Left kidney (tissue), 8 donors: ENCODE measurements at places on chromosomes 5 and 9. TPM values are rescaled to one million over a fixed set of nuclear protein-coding genes. Genes with fewer than 3 reads are reported as not detected.

GRCh38 chr9:37466037-37466709, 923 bp upstream of the ZBTB5 start:
- DNase-seq: peak; percentile 71

DNA sequence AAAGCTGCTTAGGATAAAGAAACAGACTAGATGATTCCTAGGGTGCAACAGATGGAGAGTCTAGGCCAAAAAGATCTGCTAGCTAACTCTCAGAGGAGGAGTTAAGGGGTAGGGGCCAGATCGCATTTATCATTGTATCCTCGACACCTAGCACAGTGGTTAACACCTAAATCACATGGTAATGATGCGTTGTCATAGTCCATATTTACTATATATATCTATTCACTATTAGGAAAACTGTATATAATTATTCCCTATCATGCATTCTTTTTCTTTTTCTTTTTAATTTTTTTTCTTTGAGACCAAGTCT, 92.8 kb upstream of the SLC44A1 start:
- DNase-seq: no peak

DNA sequence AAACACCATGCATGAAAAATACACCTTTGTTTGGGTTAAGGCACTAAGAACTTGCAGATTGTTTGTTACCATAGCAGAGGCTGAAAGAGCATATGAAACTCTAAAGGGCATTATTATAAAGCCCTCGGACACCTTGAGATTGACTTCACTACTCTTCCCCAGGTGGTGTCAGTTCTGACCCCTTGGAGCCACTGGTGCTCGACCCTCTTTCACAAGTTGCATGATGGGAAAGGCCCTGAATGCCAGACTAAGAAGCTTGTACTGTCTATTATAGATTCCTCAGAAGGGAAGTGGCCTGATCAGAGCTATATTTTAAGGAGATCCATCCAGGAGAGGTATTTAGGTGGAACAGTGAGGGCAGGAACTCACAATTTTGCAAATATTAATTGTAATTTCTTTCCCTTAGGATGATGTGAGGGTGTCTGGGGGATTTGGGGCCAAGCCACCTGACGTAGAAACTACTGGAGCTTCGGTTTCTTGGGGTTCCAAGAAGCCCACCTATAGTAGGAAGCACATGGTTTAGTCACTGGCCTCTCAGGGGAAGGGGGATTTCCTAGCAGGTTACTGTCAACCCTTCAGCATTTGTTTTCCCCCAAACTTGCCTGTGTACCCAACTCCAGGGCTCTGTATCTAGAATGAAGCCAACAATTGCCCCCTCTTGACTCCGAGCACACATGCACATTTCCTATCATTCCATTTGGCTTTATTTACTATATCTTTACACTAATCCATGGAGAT, 16.2 kb downstream of the FBXO10 start:
- no peak for DNase-seq

- DNase-seq: no peak
Observed at GRCh38 chr5:89343666-89344065, 460.7 kb upstream of the MEF2C start.

DNA sequence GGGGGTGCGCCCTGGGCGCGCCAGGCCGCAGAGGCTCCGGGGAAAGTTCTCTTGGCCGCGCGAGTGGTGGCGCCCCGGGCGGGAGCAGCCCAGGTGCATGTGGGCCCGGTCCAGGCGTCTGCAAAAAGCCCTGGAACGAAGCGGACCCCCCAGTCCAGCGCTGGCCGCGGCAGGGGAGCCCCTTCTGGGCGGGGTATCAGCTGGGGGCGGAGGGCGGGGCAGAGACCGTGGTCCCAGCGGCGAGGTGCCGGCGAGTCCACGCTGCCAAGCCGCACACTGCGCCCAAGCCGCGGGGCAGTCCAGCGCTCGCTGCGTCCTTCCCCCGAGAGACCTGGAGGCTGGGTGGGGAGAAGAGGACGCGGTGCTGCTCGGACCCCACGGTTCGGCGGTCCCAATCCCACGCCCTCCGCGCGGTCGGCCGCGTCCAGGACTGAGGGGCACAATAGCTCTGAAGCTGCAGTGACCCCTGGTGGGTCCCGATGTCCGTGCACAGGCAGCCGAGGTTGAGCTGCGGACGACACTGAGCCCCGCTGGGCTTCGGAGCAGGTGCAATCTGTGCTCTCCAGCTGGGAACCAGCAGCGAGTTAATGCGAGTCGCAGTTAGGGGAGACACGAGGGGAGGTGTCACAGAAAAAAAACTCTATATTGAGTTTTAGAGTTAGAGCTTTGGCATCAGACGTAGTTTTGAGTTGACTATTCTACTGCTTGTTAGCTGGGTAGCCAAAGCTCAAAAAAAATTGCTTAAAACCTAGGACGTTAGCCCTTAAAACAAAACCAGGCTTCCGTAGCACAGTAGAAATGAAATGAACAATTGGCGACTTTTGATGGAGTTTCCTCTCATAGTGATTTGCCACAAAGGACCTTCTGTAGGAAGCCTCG, 1.1 kb upstream of the EPB41L4A start:
- peak; percentile 89 for DNase-seq

Gene C5orf34
- 8.4 TPM for polyA plus RNA-seq

- DNase-seq: no peak
Observed at GRCh38 chr5:95060098-95060497, 224.8 kb downstream of the MCTP1 start.

DNA sequence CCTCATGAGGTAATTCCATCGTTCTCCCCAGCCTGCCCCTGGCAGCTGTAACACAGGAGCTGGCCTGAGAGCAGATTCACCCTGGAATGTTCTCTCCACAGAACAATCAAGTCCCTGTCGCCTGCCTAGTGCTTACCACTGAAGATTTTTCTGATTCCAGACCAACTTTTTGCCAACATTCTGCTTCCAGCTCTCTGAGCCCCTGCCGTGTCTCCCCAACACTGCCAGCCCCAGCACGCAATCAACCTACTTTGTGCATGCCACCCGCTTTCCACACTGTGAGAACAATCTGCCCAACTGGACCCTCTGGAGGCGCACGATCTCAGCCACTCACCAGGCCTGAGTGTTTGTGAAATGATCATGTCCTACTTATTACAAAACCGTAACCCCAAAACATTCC, 62.6 kb downstream of the PSMB7 start:
- no peak for DNase-seq

Gene PAIP1
- 157 TPM for polyA plus RNA-seq

DNA sequence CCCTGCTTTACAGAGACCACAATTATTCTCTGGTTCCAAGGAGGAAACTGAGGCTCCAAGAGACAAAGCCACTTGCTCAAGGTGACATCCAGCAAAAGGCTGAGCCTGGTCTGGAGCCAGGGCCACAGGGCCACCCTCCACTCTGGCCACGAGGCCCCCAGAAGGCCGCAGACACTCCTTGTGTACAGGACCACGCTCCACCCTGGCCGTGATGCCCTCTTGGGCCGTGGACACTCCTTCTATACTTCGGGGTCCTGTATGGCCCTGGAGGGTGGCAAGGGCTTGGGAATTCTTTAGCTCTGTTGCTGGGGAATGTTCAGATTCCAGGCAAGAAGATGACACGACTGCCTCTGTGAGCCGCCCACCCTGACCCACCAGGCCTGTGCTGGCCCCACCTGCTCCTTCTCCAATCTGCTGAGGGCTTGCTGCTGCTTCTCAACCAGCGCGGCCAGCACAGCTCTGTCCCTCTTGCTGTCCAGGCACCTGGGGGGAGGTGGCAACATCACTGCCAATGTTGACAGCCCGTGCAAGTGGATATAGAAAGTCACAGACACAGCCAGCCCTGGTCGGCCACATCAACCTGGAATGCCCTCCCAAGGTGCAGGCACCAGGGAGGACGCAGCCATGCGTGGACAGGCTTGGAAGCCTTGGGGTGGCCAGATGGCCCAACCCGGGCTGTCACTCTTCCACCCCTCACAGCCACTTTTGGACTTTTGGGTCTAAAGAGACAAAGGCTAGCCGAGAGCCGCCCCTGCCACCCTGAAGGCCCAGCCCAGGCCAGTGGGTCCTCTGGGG, 20.1 kb upstream of the QSOX2 start:
- DNase-seq: no peak
